ENCODE measurements at places on chromosomes 5 and 9.

GRCh38 chr5:124599028-124599973 lies 147.1 kb downstream of the ZNF608 start:
- no peak for DNase-seq

DNA sequence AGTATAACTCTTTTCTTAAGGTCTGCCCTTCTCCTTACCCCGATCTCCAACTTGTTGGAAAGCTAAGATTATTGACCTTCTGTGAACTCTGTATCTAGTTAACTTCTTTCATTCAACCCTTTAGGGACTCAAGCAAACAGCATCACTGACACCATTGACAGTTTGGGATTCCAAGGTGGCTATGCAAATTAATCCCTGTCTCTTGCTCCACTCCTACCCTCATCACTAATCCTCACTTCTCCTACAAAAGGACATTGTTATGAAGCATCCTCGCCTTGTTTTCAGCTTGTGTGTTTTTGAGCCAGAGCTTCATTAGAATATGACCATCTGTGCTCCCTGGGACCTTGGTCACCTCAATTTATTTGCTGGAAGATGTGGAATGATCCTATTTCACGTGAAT lies 337.9 kb downstream of the PDE4D start:
- DNase-seq, result no peak

DNA sequence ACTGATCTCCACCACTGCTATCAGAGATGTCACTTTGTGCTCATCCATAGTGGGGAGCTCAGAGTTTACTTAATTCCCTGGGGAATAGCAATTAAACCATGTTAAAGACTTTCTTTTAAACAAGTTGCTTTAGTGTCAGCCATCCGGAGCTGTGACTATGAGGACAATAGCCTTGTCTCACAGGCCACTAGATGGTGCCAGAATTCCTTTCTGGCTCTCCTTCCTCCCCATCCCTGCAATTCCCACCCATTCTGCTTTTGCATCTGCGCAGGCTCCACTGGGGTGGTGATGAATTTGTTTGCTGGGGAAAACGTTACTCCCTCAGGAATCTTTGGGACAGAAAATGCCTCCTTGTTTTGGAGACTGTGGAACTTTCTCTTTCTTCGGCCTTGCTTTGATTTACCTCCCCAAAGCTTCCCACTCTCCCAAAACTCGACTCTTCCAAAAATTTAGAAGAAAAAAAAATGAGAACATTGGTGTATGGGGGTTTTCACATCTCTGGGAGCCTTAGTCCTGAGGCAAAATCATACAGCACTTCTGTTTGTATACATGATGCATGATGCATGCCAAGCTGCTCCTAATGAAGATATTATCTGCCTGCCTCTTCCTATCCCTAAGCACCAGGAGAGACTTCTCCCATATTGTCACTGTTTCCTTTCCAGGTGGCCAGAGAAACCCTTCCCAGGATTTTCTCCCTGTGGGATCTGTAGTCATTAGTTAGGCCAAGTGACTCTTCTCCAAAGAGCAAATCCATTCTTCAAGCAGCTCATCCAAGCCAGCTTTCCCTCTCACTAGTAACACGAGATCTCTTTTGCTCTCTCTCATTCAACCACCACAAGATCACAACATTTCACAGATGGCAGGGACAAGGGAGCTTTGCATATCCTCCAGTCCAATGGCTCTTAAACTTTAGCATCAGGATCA lies 466.1 kb downstream of the TLR4 start:
- DNase-seq, result no peak

DNA sequence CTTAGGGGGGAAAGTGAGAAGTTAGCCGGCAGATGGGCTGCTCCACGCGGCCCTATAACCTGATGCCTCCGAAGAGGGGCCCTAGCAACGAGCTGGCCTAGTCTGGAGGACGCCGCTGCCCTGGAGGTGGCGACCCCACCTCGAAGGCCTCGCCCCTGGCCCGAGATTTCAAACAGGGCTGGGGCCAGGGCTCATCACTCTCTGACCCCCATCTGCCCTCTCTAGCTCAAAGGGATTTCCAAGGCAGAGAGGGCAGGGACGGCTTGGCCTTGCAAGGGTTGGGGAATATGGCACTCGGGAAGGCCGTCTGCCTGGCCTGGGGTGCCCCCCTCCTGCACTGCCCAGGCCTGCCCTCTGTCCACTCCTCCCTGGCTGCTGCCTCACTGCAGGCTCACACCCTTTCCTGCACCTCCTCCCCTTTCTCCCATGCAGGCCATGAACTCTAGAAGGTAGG lies 25.5 kb upstream of the TIFAB start:
- DNase-seq, result no peak

GRCh38 chr9:117413346-117414219 lies 1.3 kb downstream of the ASTN2 start:
- DNase-seq, result no peak

- DNase-seq, result no peak
Observed at GRCh38 chr9:73845539-73845938, 651.6 kb upstream of the RORB start.

GRCh38 chr5:132830436-132831094 lies at the start of gene SHROOM1:
Gene SHROOM1, minus strand, starts transcription at chr5:132830647. Its CDS starts 4,507 bp downstream, at chr5:132826140.
- no peak for DNase-seq

DNA sequence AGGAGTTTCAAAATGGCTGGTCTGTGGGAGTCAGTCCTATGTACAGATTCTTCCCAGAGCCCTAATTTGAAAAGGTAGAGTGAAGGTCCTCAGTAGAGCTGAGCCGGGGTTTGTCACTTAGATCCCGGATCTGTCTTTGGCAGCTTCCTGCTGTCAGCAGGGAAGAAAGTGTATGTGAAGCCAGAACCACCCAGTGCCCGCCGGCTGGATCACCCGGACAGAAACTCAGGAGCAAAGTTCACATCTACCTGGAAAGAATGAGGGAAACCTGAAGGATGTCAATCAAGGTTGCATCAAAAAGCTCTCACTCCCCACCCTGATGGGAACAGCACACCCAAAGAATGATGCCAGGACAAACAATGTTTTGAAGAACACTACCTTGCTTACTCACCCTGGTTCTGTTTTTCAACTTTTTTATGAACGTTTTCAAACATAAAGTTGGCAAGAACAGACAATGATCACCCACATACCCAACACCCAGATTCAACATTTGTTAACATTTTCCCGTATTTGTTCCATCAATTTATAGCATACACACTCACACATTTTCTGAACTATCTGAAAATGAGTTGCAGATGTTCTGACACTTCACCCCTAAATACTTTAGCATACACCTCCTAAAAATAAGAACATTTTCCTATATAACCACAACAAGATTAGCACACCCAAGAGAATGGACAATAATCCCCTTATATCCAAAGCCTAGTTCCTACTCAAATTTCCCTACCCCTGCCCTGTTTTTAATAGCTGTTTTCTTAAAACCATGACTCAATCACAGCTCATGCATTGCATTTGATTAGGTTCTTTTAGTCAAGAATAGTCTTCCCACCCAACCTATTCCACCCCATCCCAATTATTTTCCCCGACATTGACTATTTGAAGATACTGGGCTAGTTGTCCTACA lies 133.9 kb downstream of the LHFPL2 start:
- DNase-seq, result no peak

GRCh38 chr9:112184221-112184620 lies 9.1 kb upstream of the SUSD1 start:
- DNase-seq, result no peak

- no peak for DNase-seq
Observed at GRCh38 chr9:88681434-88681833, 146.5 kb downstream of the NXNL2 start.

GRCh38 chr9:110575945-110576344 lies 3.6 kb downstream of the SVEP1 start:
- DNase-seq, result no peak

- no peak for DNase-seq
Observed at GRCh38 chr9:136983656-136984314, 992 bp downstream of the LCNL1 start.

DNA sequence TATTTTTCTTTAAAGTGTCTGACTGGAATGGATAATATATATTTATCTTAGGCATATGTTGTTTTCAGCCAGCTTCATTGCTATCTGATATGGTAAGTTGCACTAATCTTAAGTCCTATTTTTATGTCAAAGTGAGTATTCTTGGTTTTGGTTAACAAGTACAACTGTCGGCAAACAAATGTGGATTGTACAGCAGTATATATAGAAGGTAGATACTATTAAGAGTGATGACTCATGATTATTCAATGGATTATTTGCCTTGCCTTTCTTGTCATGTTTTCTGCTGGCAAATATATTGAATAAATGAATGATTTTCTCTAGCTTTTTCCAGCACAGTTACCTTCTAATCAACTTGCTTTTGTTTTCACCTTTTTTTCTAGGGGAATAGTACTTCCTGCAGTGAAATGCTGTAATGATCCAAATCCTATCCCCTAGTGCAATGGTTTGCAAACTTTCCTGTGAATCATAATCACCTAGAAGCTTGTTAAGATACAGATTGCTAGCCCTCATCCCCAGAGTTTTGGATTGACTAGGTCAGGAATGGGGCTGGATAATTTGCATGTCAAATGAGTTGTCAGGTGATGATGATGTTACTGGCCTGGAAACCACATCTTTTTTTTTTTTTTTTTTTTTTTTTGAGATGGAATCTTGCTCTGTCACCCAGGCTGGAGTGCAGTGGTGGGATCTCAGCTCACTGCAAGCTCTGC lies 60.8 kb upstream of the ARRDC3 start:
- no peak for DNase-seq

DNA sequence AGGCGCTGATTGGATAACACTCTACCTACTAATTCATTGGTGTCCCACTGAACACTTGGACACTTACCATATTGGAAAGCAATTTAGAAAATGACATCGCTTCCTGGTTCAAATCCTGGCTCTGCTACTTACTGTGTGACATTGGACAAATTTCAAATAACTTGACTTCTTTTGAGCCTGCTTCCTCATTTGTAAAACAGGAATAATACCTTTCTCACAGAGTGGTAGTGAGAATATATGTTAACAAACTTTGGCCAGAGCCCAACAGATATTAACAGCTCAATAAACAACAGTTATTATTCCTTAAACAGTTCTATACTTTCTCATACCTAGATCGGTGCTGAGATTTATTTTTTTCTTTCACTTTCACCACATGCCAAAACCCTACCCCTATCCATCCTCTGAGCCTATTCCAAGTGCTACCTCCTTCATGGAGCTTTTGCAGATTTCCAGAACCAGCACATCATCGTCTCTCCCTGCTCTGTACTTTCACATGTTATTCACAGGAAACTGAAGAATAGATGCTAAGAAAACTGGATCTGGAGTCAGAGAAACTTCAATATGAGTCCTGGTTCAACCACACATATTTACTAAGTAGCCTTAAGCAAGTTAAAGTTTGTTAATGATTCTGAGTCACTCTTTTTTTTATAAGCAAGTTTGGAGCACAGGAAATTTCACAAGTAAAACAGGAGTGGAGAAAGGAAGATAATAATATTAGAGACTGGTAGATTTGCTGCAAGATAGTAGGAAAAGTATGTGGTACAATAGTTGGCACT lies 92.3 kb downstream of the STRBP start:
- no peak for DNase-seq
